ENCODE measurements at places on chromosomes 11 and 22.

GRCh38 chr11:115941481-115941993, 437.3 kb upstream of the CADM1 start:
- peak; percentile 4 for DNase-seq

DNA sequence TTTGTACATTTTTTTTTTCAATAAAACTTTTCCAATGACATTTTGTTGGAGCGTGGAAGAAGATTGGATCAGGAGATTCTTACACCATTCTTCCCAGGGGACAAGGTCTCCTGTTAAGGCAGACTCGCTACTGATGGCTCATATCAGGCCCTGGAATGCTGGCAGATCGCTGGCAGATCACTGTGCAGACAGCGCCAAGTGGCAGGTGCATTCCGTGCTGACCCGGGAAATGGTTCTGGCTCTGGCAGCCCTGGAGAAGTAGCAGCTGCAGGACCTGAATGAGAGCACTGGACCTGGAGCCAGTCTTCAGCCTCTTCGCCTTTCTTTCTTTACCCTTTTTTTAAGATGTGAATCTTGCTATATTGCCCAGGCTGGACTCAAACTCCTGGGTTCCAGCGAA, 10.7 kb downstream of the SERPINH1 start:
- DNase-seq: no peak

- DNase-seq: no peak
Measured at GRCh38 chr11:132980670-132981069, 551.6 kb downstream of the OPCML start.

- no peak for DNase-seq
Measured at GRCh38 chr22:36734171-36735058, 30.9 kb upstream of the CACNG2 start.

- no peak for DNase-seq
Measured at GRCh38 chr11:102950622-102951081, 4.9 kb downstream of the MMP13 start.

DNA sequence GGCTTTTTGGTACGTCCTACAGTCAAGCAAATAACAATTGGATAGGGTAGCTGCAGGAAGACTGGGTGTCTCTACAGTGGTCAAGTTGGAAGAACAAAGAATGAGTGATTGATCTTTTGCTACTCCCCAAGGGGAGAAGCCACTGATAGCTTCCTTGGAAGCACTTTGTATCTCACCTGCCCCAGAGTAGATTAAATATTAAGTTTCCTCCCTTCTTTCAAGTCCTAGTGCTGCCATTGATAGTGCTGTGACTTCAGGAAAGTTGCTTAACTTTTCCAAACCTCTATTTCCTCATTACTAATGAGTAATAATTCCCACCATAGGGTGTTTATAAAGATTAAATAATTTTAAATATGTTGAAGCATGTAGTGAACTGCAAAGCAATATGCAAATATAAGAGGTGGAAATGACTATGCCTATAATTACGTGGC, 35.6 kb upstream of the EHF start:
- no peak for DNase-seq

DNA sequence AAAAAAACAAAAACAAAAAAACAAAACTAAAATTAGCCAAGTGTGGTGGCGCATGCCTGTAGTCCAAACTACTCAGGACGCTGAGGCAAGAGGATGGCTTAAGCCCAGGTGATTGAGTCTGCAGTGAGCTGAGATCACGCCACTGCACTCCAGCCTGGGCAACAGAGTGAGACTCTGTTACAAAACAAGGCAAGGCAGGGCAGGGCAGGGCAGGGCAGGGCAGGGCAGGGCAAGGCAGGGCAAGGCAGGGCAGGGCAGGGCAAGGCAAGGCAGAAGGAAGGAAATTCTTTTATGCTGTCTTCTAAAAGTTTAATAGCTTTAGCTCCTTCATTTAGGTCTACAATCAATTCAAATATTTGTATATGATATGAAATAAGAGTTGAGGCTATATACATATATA, 50.1 kb upstream of the RASSF10 start:
- DNase-seq: no peak

DNA sequence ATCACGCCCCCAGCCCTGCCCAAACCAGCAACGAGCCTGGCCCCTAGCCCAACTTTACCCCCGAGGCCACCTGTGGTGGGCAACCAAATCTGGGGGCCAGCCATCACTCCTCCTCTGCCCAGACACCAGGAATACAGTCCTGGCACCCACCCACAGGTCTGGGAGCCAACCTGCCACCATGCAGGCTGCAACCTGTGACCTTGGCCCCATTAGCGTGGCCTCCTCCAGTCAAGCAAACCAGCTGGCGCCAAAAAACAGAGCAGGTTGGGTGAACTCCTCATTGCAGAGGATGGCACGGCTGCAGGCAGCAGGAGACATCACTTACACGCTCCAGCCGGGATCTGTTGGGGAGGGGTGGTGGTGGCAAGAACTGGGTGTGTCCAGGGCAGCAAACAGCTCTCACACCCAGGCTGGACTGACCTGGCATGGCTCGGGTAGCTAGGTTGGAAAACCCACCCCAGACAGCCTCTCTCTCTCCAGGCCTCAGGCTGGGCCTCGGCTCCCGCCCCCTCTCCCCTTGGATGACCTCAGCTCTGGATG, 65.5 kb upstream of the TCF20 start:
- DNase-seq: no peak

DNA sequence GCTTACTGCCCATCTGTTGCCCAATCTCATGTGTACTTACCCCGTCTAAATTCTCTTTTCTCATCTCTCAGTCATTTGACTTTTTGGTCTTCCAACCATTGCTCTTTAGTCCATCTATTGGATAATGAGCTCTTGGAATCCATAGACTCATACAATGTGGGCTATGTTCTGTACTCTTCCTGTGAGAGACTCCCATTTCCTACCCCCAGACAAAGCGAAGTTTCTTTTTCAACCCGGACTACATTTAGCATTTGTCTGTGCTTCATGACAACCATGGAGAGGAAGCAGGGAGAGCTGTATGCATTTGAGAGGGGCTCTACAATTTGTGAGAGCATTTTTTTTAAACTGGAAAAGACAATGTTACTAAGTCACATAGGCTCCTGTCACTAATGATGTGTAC, 4.0 kb upstream of the ARHGAP42 start:
- DNase-seq: no peak

DNA sequence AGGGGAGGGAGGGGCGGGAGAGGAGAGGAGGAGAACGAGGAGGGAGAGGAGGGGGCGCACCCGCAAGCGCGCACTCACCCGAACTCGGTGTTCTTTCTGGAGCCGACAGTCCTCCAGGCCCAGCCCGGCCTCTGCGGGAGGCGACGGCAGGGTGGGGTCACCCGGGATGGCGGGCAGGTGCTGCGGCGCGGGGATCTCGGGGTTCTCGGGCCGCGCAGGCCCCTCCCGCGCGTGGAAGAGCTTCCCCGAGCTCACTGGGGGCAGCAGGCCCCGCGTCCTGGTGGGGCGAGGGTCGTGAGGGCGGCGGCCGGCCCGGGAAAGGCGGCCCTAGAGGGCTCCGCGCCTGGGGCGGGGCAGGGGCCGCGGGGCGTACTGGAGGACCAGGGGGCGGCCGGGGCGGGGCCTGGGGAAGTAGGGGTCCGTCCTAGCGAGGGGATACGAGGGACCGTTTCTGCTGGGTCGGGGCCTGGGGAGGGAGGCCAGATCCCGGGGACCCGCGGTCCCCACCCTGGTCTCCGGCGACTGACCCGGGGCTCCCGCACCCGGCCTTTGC, 5.2 kb downstream of the LMNTD2 start:
- no peak for DNase-seq

- DNase-seq: no peak
Measured at GRCh38 chr22:36048911-36049677, 20.5 kb upstream of the RBFOX2 start.

- DNase-seq: no peak
Measured at GRCh38 chr11:91749251-91749650, 475.4 kb upstream of the FAT3 start.

- no peak for DNase-seq
Measured at GRCh38 chr11:8268530-8269400, 5.1 kb upstream of the LMO1 start.

GRCh38 chr22:38957808-38958650, 620 bp downstream of the APOBEC3A start:
- DNase-seq: no peak

DNA sequence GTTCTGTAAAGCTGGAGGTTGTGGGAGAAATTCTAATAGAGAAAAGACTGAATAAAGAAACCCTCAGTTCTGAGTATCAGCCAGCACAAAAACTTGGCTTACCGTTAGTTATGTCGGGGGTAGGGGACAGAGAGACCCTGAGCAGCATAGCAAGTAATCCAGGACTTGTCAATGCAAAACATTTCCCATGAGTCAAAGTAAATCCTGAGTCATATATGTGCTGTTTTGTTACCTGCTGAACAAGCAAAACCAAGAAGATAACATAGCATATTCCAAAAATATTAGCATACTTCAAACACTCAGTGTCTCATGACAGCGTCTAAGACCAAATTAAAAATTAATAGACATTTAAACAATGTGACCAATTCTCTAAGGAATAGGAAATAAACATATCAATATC, 75.1 kb upstream of the LUZP2 start:
- DNase-seq: no peak

GRCh38 chr11:12845739-12846358, 163.3 kb upstream of the RASSF10 start:
- DNase-seq: no peak

- DNase-seq: no peak
Measured at GRCh38 chr22:46148816-46149511, 1.4 kb upstream of the PPARA start.

DNA sequence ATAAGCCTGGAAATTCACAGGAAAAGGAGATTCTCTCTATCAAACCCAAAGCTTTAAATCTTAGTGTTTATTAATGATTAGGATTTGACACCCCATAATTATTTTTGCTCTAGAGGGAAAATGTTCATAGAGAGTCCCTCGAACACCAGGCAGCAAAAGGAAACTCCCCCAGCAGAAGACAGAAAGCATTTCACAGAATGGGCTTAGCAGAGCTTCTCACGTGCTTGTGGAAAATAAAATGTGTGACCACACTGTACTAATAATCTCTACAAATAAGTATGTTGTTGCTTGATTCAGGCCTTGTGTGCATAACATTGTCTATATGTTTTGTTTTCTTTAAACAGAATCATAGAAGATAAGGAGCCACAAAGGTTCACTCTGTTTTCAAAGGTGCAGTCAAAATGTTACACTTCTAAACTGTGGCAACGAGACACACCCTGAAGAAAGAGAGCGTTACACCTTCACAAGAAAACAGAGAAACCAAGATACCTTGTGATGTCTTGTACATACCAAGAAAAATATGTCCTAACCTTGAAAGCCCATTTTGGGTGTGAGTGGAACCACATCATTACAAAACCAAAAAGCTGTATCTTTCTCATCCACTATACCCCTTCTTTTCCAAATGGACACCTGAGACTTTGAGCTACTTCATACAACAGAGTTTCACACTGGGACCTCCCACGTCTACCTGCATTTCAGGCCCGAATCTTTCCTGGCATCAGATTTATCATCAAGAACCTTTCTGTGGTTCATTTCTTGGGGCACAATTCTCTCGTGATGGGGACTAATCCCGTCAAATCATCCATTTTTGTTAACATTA, 282.5 kb downstream of the ETS1 start:
- no peak for DNase-seq

DNA sequence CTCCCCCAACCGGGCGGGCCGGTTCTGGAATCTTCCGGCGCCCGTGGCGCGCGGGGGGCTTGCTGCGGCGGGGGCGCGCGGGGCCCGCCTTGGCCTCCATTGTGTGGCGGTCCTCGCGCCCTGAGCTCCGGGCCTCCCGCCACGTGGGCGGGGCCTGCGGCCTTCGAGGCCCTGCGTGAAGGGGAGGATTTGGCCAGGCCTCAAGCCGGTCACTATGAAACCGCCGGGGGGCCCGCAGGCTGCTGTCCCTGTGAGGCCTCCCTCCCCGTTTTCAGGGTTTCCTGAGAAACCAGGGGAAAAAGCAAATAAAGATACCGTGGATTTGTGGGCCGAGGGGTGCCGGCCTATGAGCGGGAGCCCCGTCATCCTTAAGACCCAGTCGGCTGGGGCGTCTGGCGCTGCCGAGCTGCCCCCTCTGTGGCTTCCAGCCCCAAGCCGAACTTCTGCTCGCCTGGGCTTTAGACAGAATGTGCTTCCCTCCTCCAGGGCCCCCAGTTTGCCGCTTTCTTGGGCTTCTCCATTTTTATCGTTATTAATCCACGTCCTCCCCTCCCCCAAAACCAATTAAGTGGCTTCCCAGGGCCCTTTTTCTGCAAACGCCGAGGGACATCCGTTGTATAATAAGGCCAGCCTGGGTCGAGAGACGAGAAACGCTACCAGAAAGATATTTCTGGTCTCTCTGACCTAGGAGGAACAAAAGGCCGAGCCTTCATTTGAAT, 602 bp downstream of the EWSR1 start:
- DNase-seq: peak; percentile 30

DNA sequence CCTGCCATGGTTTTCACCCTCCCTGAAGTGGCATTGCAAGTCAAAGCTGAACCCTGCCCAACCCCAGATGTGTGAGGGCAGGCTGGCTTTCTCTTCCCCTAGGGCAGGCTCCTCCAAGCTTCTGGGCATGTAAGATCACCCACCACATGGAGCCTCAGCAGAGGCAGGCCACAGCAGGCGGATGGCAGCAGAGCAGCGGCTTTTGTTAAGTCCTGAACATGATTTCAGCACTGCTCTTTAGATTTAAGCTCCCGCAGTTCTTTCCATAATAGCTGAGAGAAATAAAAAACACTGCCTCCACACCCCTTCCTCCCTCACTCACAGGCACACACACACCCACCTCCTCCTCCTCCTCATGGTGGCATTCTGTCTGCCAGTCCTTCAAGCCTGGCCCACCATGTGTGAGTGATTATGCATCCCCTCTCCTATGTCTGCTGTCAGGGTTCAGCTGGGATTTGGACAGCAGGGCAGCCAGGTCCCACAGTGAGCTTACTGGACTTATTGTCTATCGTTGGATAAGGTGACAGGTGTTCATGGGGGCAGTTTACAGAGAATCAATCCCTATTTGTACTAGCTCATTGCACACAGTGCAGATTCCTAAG, 5.0 kb upstream of the NTM start:
- DNase-seq: no peak

DNA sequence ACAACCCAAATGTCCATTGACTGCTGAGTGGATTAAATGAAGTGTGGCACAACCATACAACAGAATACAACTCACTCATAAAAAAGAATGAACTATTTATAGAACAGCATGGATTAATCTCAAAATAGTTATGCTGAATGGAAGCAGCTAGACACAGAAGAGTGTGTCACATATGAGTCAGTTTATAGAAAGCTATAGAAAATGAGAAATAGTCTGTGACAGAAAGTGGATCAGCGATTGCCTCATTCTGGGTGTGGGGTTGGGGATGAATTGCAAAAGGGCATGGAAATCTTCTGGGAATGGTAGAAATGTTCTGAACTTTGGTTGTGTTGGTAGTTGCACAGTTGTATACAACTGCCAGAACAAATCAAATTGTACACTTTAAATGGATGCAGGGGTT, 37.4 kb downstream of the PRR5L start:
- no peak for DNase-seq

- DNase-seq: no peak
Measured at GRCh38 chr11:61922539-61922938, 5.2 kb upstream of the RAB3IL1 start.

GRCh38 chr11:9535189-9535781, 38.2 kb upstream of the WEE1 start:
- DNase-seq: peak; percentile 77
